ENCODE measurements at places on chromosomes 7 and 10.

GRCh38 chr7:25026156-25026555 lies 46.2 kb upstream of the OSBPL3 start:
- DNase-seq, result no peak

GRCh38 chr7:69845721-69846495 lies 247.6 kb downstream of the AUTS2 start:
- DNase-seq, result no peak

- DNase-seq, result no peak
Measured at GRCh38 chr10:123926401-123927264, 35.0 kb upstream of the CPXM2 start.

DNA sequence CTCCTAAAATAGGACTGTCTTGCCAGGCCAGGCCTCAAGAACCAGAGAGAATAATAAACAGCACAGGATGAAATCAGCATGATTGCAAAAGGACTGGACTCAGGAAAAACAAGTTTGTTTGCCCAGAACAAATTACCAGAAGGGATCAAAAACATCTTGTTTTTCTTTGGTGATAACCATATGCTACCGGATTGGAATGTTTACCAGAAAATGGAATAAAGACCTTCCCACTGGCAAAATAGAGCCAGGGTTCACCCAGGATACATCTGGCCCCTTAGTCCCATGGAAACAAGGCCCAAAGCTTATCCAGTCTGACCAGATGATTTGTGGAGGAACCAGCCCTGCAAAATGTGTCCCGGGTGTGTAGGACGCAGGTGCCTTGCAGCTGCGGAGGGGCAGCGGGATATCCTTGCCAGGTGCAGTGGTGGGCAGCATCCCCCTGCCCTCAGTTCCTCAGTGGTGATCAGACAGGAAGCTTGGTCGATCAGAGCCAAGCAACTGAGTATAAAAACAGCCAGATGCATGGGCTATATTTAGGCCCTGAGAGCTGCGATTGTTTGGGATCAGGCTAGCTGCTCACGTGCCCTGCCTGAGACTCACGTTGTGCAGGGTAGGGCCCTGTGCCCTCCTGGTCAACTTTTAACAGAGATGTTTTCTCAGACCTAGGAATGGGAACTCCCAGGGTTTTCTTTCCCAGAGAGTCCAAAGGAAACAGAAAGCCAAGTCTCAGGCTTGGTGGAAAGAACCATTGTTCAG lies 4.6 kb upstream of the ZNF22 start:
- no peak for DNase-seq

DNA sequence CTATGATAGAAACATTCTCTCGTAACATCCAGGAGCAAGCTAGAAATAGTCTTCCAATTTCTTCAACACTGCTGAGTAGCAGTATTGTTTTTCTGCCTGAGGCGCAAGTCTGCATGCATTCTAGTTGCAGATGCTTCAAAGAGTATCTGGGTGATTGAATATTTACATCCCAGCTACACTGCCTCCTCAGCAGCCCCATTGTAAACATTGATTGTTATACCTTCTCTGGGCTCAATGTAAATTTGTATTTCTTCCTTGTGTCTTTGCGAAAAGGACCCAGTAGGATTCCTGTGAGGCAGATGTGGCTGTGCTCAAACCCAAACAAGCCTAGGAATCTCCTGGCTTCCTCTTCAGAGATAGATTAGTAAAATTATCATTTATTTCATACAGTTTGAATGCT lies 320.7 kb downstream of the CDC14C start:
- no peak for DNase-seq

GRCh38 chr7:38185395-38186307 lies 7.6 kb downstream of the STARD3NL start:
- DNase-seq, result no peak

- DNase-seq, result no peak
Measured at GRCh38 chr7:2416063-2416462, 12.7 kb downstream of the CHST12 start.

- no peak for DNase-seq
Measured at GRCh38 chr7:85471307-85471706, 284.5 kb upstream of the SEMA3D start.

Measured in activated T-helper 1 cell treated with anti-CD3 and anti-CD28 coated beads, Interleukin-2, amount 50 U/mL, for 16 hours (primary cell).